Stimulated activated CD4-positive, alpha-beta T cell treated with anti-CD3 and anti-CD28 coated beads, Interleukin-15, amount 100 ng/mL, for 24 hours (primary cell): ENCODE measurements at places on chromosomes 2 and 18.

DNA sequence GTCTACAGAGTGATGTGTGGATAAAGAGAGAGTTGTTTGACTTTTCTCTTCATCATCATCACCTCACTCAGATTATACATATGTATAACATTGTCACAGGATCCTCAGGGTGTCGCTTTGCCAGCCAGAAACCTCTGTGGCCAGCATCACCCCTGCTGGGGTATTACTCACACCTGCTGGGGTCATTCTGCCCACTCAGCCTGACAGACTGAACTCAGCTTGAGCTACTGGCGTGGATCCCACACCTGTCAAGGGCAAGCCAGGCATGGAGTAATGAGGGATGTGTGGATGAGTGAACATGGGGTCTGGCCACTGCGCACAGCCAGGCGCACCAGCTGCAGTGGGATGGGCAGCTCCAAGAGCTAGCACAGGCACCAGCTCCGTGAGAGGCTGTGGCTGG lies 870.6 kb downstream of the CBLN2 start:
- DNase-seq = no peak

- no peak for DNase-seq
Observed at GRCh38 chr2:235051436-235052260, 99.8 kb downstream of the SH3BP4 start.

DNA sequence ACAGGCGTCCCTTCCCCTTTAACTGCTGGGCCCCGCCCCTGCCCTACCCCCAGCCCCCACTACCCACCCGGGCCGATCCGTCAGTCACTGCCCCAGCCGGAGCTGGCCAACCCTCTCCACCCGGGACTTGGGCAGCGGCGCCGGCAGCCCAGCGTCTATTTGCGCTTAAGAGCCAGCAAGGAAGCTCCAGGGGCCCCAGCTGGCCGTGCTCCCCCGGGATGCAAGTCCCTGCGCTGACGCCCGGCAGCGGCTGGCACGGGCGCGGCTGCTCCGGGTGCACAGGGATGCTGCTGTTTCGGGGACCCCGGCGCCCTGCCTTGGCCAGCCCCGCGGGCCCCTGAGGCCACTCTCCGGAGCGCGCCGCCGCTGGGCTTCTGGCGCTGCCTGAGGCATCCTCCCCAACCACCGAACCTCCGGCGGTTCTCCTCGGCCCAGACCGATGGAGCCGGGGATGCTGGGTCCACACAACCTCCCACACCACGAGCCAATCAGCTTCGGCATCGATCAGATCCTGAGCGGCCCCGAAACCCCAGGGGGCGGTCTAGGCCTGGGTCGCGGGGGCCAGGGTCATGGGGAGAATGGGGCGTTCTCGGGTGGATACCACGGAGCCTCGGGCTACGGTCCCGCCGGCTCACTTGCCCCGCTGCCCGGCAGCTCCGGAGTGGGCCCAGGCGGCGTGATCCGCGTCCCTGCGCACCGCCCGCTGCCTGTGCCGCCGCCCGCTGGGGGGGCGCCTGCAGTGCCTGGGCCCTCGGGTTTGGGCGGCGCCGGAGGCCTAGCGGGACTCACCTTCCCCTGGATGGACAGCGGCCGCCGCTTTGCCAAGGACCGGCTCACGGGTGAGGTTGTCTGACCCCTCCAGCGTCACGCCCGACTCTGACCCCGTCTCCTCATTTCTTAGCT lies at the start of gene TLX2:
Gene TLX2 (plus strand): TSS at position 83 of the 903 bp plus-strand sequence. CDS start 357 bp downstream, at position 440.
- DNase-seq = peak; percentile 32

GRCh38 chr2:48504647-48505327 lies 25.2 kb upstream of the STON1 start:
- DNase-seq = no peak

- no peak for DNase-seq
Observed at GRCh38 chr18:9594823-9595596, 19.3 kb downstream of the PPP4R1 start.

DNA sequence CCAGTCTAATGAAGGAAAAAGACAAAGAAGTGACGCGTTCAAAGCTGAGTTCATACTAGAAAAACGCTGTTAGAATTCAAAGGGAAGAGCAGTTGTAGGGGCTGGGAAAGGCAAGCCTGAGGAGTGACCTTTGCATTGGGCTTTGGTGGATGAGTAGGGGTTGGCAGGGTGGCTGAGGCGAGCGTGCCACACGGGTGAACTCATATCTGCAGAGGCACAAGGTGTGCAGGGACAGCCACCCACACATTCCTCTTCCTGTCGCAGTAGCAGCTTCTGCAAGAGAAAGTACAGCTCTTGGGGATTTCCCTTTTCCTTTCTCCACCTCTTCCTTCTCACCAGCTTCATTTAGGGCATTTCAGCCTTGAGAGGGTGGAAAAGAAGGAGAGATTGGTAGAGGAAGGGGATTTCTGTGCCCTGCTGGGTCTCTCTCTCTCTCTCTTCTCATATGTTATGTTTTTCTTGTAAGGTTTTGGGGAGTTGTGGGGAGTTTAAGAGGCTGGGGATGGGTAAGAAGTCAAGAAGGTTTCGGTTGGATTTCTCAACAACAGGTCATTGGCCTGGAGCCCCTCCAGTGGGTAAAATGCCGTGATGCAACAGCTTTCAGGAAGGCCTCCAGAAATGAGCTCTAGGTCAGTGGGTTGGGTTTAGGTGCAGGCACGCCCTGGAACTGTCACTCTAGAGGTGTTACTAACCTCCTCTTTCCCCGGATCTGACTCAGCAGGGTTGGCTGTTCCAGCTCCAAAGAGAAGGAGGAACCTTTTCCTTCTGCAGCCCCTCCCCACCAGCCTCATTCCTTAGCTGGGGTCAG lies 40.1 kb downstream of the ODC1 start:
- peak; percentile 84 for DNase-seq

DNA sequence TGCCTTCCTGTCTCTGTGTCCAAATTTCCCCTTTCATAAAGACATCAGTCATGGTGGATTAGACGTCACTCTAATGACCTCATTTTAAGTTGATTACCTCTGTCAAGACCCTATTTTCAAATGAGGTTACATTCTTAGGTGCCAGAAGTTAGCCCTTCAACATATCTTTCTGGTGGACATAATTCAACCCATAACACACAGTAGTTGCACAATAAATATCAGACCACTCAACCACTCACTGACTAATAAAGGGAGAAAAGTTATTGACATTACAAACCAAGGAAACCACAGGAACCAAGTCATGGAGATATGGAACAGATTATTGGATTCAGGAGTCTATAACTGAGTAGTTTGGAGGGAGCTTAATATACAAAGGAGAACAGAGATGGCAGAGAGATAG lies 377.4 kb upstream of the ACVR2A start:
- DNase-seq = no peak

GRCh38 chr2:98716786-98717185 lies 14.1 kb downstream of the MGAT4A start:
- DNase-seq = no peak

DNA sequence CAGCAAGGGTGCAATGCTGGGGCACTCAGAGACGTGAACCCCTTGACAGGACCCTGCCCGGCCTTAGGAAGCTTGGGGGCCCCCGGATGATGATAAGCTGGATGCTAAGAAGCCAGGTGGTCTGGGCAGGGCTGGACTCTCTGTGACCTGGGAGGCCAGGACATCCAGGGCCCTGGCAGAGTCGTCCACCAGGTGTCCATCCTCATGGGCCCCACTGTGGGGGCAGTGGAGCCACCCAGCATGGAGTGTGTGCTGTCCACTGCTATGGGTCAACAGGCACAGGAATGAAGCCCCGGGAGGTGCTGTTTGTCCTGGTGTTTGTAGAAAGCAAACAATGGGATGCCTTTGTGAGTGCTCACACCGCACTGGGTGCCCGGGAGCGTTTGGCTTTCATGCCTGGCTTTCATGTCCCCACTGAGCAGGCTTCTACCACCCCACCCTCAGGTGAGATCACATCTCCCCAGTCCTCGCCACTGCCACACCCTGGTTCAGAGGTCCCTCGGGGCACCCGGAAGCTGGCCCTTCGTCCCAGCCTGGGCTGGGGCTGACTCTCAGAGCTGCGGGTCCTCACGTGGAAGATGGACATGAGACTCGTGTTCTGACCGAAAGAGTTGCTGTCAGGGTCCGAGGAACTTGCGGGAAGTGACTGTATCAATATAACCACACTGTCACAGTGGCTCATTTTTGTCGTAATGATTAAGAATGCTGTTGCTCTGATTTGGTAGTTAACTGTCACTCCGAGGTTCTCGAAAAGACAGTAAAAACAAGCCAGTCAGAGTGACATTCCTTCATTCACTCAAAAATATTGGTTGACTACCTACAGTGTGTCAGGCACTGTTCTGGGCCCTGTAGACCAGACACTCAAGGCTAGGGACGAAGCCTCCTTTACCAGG lies 53.3 kb downstream of the INHBB start:
- DNase-seq = no peak

DNA sequence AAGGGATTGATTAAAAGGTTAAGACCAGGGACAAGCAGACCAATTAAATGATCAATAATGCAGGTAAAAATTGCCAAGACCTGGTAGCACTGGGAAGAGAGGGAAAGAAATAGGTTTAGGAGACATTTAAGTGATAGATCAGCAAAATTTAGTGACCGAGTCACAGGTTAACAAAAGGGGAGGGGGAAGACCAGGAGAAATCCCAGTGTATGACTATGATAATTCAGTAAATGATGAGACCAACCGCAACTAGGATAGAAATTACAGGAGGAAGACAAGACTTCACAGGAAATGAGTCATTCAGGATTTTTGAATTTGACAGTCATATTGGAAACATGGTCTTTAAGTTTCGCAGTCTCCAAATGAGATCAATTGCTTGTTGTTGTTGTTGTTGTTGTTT lies 62.9 kb downstream of the COBLL1 start:
- DNase-seq = no peak

DNA sequence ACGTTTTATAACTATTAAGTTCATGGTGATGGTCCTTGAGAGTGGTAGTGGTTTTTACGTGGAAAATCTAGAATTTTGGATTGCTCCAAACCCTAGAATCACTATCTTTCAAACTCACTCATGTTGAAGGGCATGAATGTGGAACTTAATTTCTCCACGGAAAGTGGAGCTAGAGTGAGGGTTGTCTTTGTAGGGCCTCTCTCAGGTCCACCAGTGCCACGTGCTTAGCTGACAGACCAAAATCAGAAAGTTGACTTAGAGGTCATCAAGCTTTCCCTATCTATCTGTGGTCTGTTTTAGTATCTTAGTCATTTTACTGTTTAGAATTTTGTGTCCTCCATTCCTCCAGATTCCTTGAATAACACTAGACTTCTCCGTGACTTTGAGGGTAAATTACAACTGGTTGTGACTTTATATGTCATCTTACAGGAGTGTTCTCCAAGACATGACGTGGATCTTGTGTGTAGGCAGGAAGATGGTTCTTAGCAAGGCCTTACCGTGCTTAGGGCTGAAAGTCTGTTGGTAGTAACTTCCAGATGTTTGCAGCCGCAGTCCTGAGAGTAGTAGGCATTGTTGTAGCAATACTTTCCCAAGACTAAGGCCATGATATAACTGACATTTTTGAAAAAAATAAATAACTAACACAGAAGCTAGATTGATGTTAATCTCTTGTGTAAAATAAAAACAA lies 26.8 kb downstream of the DIS3L2 start:
- DNase-seq = no peak

DNA sequence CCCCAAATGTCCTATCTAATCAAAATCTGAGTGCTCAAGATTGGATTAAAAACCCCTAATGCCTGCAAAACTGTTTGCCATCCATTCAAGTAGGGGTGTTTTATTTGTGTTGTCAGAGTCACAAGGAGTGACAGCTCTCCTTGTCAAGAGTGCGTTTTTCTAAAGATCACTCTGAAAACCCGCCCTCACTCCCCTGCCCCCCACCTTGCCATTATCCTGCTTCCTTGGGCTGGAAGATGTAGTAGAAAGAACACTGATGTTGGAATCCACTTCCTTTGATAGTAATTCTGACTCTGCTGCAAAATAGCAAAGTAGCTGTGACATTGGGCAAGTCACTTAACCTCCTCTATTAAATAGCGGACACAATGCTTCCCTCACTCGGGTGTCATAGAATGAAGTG lies 155.6 kb downstream of the TSN start:
- no peak for DNase-seq

DNA sequence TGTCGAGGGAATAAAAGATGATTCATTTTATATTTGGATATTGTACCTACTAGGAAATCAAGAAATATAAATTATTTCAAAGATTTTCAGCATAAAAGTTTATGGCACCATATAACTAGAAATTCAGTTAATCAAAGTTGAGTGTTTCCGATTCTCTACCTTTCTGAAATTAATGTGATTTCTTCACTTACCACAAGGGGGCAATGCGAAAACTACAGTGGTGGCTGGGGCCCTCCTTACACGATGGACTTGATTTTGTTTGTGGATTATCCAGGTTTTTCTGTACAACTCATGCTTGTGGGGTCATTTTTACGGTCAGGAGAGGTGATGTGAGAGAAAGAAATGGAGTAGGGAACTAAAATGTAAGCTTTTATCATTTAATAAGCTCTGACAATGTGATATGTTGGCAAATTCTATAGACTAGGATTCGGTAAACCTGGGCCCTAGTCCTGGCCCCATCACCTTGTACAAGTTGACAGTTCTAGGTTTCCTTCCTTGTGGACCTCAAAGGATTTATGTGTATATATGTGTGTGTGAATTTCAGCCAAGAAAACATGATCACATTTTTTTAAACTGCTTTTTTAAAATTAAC lies 47.6 kb downstream of the G6PC2 start:
- DNase-seq = peak; percentile 7

DNA sequence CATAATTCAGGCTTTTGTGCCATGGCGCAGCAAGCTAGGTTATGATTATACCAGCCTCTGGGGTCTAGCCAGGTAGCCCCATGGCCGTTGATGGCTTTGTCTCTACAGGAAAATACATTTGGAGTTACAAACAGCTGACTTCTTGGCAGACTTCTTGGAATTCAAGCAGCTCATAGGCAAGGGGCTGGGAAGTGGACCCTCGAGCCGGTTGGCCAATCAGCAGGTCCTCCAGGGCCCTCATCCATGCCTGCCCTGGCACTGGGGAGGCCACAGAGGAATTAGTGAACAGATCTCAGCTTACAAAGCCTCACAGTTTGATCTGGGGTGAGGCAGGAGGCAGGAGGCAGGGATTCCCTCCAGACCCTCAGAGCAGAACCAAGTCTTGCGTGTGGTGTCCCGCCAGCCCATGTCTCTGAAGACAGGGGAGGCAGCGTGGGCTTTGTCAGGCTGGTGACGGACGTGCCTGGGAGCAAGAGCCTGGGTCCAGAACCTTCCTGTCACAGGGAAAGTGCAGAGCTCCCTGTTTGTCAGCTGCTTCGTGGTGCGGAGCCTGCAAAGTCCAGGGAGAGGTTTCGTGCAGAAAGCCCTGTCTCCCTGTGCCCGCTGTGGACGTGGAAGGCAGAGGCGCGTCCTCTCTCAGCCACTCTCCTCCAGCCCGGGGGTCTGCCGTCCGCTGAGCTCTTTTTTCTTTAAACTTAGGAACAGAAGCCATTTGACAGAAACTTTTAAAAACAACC lies 131.7 kb downstream of the KLHL29 start:
- DNase-seq = no peak

DNA sequence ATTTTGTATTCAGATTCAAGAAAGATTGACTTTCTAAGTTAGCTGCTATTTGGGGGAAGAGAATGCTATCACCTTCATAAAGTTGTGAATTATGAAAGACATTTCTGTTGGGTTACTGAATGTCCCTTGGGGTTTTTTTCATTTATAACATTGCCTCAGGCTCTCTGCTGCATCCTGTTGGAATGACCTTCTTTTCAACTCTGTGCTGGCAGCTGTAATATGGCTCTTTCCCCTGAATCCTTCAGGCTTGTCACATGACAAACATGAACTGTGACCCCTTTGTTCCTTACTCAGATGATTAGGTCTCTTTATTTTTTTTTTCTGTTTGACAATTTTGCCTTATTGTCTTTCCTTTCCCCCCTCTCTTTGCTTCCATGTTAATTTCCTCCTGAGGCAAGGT lies 159.8 kb downstream of the TAF4B start:
- DNase-seq = no peak
